ENCODE measurements at places on chromosomes 3 and 15.
A peak's percentile ranks its signal among the peaks of the same experiment; 100 is the strongest.

GRCh38 chr15:33680336-33680735, 288.0 kb upstream of the CHRM5 start:
- DNase-seq, result no peak

DNA sequence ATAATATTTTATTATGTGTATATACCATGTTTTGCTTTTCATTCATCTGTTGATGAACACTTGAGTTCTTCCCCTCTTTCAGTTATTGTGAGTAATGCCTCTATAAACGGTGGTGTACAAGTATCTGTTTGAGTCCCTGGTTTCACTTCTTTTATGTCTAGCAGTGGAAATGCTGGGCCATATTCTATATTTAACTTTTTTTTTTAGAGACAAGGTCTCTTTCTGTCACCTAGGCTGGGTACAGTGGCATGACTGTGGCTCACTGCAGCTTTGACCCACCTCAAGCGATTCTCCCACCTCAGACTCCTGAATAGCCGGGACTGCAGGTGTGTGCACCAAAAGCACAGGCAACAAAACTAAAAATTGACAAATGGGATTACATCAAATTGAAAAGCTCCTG, 19.9 kb downstream of the GOLM2 start:
- DNase-seq, result no peak

DNA sequence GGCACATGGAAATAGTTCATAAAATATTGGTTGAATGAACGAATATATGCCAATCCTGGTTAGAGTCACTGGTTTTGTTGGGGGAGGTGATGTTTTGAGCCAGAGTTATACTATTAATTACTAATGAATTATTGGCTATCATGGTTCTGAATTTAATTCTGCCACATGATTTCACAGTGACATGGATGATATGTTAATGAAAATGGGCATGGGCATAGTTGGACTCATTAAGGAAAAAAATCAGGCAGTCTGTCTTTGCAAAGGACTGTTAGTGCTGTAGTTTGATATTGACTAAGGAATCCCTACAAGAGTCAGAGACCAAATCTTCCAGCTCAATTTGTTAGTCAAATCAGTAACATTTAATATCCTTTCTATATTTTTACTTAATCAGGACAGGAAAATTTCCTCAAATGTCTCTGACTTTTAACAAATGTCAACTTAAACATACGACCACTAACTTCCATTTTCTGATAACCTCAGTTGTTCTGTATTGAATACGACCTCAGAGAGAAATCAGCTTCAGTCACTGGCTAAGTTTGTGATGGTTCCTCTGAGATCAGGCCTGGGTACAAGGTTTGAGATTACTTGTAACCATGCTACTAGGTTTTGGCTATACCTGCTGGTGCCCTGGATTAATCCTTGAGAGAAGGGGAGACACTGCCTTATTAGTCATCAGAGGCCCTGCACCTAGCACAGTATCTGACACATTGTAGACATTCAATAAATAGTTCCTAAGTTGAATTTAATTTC, 13.3 kb downstream of the NFKBIZ start:
- no peak for DNase-seq

DNA sequence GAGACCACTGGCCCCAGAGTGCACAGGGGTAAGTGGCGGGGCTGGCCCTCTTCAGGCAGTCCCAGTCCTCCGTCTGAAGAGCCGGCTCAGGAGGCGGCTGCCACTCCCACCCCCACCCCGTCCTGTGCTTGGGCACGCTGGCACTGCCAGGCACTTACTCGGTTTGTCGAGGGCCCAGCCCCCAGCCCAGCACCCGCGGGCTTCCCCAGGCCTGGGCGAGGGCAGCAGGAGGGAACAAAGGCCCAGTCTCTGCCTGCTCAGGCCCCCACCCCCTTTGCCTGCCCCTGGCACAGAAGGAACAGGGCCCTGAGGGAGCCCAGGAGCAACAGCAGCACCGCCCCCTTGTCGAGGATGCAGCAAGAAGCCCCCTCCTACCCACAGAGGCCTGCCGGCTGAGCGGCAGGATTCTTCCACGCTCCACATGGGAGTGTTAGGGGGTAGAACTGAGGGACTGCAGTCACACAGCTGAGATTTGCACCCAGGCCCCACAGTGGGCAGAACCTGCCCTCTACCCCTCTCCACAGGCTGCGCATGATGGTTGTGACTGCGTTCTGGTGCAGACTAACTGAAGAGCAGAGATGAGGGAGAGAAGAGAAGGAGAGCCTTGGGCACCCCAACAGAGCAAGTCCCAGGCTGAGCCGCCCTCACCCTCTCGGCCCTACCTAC, 8.9 kb downstream of the DUSP7 start:
- DNase-seq, result peak; percentile 38

GRCh38 chr3:38130631-38131065, 6.3 kb downstream of the ACAA1 start:
- no peak for DNase-seq

DNA sequence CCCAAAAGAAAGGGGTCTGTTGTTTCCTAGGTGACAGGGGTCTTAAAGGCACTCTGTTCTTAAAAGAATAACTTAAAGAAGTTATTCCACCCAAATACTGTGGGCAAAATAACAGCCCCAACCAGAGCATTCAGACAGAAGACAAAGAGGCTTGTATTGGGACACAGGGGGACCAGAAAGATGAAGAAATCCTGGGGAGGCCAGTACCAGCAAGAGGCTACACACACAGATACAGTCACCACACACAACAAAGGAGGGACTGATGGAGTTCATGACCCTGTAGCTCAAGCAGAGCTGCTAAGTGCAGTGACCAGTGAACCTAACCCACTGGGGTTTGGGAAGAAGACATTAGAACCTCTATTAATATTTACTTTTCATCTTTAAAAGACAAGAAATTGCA, 59.0 kb downstream of the MTHFS start:
- DNase-seq, result no peak

- DNase-seq, result peak; percentile 15
Observed at GRCh38 chr15:45796433-45796832, 161.6 kb downstream of the SQOR start.

- no peak for DNase-seq
Observed at GRCh38 chr15:70651303-70651845, 112.0 kb downstream of the UACA start.

- peak; percentile 78 for DNase-seq
Observed at GRCh38 chr3:65439641-65440284, 599.0 kb downstream of the MAGI1 start.

DNA sequence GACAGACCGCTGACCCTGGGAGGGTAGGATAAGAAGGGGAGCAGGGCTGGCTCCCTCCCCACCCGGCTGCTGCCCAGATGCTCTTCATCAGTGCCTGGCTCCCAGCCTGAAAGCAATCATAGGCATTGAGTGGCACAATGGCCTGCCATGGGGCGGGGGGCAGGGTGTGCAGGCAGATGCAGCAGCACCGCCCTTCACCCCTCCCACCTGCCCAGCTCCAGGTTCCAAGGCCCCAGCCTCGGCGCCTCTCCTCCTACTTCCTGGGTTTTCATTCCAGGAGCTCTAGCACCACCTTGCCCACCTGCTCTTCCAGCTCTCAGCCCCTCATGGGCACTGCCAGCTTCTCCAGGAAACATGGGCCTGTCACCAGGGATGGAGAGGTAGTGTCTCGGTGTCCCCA, 101.7 kb downstream of the MEGF11 start:
- DNase-seq, result peak; percentile 98

DNA sequence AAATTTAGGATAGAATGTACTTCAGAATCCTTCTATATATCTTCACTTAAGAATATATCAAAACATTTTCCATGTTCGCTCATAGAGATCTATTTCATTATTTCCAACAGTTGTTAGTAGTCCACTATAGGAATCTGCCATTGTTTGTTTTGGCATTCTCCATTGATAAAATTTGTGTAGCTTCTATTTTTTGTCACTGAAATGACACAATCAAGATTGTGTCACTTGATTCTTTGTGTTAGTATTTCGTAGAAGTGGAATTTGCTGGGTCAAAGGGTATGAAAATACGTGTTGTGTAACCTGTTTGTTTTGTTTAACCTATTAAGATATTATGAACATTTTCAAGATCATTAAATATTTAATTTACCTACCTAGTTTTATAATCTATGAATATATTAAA, 15.9 kb upstream of the GPR156 start:
- DNase-seq, result no peak

DNA sequence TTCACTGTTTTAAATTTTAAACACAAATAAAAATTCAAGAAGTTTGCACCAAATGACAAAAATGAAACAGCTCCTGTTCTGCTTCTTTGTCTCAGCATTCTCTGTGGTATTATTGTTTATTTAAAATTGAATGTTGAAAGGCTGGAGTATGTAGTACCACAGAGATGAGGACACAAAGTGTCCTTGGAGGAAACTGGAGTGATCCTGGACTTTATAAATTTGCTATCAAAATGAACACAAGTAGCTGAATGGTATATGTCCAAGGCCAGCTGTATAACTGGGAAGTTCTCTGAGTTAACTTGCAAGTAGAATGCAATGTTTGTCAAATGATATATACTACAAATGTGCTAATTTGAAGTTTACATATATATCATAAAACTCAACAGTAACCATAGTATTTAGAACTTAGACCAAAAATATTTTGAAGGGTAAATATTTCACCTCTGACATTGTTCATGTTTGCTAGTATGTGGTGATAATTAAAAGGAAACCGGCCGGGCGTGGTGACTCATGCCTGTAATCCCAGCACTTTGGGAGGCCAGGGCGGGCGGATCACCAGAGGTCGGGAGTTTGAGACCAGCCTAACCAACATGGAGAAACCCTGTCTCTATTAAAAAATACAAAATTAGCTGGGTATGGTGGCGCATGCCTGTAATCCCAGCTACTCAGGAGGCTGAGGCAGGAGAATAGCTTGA, 12.3 kb downstream of the BTLA start:
- DNase-seq, result no peak

DNA sequence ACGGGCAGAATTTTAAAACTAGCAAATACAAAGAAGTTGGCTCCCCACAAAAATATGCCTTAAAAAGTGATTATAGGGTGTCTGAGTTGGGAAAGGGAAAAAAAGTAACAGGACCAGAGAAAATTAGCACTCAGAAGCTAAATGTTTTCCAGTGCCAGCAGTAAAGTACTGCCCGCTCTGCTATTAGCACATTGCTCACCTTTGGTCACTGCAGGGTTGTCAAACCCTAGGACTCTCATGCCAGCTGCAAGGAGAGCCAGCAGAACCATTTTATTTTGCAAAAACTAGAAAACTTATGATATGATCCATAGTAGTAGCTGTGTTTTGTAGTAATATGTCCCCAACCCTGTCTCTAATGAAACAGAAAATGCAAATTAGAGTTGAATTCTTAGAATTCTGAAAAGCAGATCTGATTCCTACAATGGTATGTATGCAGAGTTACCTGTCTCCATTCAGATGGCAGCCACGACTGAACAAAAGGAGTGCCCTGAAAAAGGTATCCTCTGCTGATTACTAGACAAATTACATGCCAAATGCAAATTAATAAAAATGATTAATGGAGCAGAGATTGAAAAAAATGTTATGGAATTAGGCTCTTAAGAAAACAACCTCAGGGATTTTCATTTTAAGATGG, 150.3 kb downstream of the SNRK start:
- no peak for DNase-seq

- peak; percentile 41 for DNase-seq
Observed at GRCh38 chr15:91291673-91292072, 191.6 kb downstream of the SV2B start.

GRCh38 chr3:158617982-158618875, 26.1 kb upstream of the GFM1 start:
- no peak for DNase-seq

DNA sequence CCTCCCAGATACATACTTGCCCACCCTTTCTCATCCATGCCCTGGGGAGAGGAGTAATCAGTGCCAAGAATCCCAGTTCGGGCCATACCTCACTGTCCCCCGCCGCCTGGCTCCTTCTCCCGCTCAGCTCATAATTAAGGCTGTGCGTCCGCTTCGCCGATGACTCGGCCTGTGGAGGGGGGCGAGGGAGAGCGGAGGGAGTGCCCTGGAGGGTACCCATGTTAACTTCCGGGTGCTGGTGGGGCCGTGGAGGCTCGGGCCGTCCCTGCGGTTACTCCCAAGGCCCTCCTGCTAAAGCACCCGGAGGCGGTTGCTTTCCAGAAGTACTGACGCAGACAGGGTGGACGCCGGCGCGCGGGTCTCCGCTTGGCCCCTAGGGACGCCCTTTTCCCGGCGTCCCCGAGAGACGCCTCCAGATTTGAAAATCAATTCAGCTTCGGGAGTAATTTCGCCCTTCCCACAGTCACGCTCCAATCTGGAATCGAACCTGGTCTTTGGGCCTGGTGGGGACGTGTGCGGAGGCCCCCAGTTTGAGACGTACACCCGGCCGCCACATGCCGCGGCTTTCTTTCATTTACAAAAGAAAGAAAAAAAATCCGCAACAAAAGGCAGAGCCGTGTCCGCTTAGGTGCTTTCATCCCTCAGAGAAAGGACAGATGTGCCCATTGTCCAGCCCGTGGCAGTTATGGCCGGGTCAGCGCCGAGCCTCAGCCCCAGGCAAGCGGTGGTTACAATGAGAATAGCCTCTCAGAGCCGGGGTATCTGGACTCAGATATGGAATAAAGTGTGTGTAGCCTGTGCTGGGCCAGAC, 1.0 kb upstream of the ONECUT1 start:
- DNase-seq, result no peak

GRCh38 chr15:25718169-25718536, 145.0 kb downstream of the ATP10A start:
- no peak for DNase-seq

DNA sequence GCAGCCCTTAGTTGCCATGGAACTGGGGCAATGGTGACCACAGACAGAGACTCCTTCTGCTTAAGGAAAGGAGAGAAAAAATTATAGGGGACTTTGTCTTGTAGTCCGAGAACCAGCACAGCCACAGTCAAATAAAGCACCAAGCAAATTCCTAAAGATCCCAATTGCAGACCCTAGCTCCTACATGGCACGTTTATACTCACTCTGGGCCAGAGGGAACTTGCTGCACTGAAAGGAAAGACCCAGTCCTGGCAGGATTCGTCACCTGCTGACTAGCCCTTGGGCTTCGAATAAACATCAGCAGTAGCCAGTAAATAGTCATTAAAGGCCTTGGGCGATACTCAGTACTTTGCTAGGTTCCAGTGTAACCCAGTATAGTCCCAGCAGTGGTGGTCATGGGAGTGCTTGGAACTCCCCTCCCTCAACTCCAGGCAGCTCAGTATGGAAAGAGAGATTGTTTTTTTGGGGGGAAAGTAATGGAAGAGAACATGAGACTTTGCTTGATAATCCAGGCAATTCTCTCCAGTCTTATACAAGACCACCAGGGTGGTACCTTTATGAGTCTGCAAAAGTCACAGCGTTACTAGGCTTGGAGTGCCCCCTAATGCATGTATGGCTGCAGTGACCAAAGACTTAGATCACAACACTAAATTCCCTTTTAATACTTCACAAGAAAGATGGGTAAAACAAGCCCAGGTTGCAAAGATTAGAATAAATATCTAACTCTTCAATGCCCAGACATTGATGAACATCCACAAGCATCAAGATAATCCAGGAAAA, 66.4 kb upstream of the AGTR1 start:
- DNase-seq, result no peak

- DNase-seq, result no peak
Observed at GRCh38 chr3:141926929-141927328, 50.5 kb downstream of the ATP1B3 start.
